ENCODE measurements at places on chromosomes 12 and 14. TPM values are rescaled to one million over a fixed set of nuclear protein-coding genes. Genes with fewer than 3 reads are reported as not detected.
A peak's percentile ranks its signal among the peaks of the same experiment; 100 is the strongest.

GRCh38 chr12:32947206-32948067 is 50.9 kb upstream of the PKP2 start:
- DNase-seq = no peak

- no peak for DNase-seq
Observed at GRCh38 chr12:24356240-24356804, 406.9 kb upstream of the SOX5 start.

- DNase-seq = peak; percentile 57
Observed at GRCh38 chr12:1644534-1645438, 15.8 kb downstream of the WNT5B start.

CLEC2A gene
- not detected for total RNA-seq

- no peak for DNase-seq
Observed at GRCh38 chr12:50803230-50803875, 39.4 kb upstream of the TMPRSS12 start.

NOPCHAP1 gene
- total RNA-seq = 18.1 TPM

DNA sequence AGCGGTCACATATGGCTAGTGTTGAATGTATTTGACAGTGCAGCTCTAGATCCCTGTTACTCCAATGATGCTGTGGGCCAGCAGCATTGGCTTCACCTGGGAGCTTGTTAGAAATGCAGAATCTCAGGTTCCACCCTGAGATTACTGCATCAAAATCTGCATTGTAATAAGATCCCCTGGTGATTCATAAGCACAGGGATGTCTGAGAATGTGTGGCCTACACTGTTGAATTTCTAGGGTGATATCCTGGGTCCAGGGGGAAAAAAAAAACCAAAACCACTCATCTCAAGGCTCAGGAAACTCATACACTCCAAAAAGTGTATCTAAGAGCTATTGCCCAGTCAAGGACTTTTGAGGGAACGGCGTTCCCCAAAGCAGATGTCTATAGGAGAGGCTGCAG is 196.8 kb downstream of the PPM1H start:
- DNase-seq = no peak
